ENCODE measurements at places on chromosomes 7 and 10.

DNA sequence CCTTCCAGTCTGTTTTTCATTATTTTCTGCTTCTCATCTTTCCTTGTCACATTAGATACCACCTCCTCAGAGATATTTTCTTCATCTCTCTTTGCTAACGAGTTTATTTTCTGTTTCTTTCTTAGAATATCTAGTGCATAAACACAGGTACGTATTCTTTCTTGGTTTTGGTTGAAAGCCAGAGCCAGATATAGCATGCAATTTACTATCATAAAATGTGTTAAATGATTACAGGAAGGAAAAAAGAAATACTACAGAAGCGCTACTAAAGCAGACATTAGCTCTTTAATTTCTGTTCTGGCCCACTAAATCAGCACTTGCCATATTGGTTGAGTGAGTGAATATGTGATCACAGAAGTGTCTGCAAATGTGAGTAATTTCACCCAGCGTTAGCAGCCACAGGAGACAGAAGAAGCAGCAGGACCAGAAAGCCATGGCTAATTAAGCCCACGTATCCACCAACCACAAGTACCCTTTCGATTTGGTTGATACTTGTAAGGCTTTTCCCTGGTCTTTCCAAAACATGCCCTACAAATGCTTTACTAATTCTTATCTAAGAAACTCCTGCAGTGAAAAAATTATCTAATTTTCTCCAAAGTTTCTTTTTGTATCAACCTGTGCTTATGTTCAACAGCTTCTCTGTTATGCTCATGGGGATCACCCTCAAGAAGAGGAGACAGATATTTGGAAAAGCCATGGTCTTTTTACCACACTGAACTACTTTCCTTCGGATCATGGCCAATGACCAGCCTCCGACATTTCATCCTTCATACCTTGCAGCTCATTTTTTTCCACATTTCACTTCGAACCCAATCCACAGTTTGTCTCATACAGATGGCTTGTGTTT is 23.1 kb upstream of the MACC1 start:
- no peak for DNase-seq

DNA sequence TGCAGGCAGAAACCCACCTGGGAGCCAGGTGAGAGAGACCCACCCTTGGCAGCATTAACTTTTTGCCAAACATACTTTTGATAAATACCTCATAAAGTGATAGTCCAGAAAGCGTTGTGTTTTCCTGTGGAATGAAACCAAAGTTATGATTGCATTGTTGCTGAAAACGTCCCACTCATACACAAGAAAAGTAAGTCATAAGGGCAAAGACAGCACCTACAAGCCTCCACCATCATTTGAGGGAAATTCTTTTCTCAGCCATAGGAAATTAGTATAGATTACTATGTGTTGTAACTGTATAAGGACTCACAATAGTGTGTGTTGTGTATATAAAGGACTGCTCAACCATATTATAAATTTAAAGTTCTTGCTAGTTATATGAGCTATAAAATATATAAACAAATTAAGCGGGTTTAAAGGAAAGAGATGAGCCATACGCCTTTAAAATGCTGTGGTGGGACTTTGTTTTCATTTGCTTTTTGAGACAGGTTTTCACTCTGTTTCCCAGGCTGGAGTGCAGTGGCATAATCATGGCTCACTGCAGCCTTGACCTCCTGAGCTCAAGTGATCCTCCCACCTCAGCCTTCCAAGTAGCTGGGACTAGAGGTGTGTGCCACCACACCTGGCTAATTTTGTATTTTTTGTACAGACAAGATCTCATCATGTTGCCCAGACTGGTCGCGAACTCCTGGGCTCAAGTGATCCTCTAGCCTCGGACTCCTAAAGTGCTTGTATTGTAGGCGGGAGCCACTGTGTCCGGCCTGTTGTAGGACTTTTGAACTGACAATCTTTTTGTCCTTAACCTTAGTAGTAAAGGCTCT is 160.8 kb downstream of the PKD1L1 start:
- no peak for DNase-seq

DNA sequence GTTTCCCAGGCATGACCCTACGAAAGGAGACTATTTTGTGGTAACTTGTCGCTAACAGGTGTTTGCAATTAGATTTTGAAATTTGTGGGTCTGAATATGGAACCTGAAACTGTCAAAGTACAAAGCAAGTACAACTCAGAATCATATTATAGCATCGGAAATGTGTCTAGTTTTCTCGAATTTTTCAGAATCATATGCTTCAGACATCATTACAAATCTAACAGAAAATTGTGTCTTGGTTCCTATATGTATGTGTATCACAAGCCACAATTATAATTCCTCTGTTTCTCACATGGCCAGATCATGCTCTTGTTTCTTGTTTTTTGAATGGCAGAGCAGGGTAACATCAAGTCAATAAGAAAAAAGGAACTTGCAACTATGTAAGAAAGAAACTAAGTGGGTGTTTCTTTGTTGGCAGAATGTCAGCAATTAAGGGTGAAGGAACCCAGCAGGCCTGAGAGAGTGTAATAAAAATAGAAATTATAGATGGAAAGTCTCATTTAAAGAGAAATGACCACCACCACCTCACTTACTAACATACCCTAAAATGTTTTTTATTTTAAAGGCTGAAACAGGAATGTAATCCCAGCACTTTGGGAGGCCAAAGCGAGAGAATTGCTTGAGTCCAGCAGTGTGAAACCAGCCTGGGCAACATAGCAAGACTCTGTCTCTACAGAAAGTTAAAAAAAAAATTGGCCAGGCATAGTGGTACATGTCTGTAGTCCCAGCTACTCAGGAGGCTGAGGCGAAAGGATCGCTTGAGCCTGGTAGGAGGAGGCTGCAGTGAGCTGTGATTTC is 51.3 kb downstream of the PRTFDC1 start:
- no peak for DNase-seq

GRCh38 chr10:102508506-102508905 is 4.7 kb downstream of the SUFU start:
- no peak for DNase-seq

GRCh38 chr10:69756279-69756678 is 45.4 kb upstream of the COL13A1 start:
- no peak for DNase-seq

GRCh38 chr7:31113660-31114059 is 61.6 kb downstream of the ADCYAP1R1 start:
- DNase-seq: no peak

DNA sequence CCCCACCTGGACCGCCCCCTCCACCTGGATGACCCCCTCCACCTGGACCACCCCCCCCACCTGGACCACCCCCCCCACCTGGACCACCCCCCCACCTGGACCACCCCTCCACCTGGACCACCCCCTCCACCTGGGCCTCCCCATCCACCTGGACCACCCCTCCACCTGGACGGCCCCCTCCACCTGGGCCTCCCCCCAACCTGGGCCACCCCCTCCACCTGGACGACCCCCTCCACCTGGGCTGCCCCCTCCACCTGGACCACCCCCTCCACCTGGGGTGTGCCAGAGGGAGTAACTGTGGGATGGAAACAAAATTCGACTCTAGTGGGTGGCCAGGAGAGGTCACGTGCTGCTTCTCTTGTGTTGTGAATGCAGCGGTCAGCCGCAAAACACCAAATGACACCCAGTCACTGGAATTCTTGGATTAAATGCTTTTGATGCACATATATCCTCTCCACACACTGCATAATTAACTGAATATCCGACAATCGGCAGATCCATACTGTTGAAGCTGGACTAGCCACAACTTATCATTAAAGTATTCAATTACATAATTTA is 316.7 kb downstream of the PTPRN2 start:
- no peak for DNase-seq

DNA sequence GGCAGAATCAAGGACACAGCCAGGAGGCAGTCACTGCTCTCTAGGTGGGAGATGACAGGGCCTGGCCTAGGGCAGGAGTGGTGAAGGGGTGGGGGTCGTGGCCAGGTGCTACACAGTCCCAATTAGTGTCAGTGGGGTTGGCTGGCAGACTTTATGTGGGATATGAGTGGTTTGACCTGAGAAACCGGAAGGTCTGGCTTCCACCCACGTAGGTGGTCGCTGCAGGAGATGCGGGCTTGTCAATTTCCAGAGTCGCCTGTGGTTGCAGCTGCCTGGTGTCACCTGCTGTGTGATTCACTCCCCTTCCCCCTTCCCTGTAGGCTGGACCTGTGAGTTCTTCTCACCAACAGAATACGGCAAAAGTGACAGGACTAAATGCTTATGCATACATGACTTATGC is 124.3 kb downstream of the KLF6 start:
- DNase-seq: no peak

- DNase-seq: no peak
Observed at GRCh38 chr10:132230557-132231210, 43.9 kb downstream of the DPYSL4 start.

DNA sequence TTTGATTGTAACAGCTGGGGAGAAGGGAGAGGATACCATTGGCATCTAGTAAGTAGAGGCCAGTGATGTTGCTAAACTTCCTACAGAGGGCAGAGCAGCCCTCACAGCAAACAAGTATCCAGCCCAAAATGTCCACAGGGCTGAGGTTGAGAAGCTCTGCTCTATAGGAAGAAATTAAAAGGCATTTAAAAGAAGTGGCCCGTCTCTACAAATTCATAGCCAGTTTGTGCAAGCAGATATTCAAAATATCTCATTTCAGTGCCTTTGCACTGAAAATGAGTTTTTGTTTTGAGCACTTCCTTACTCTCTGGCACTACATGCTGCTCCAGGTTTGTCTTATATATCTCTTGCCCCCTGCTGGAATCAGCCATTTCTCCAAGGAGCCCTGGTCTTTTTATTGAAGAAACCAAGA is 330.0 kb downstream of the BBS9 start:
- DNase-seq: no peak

DNA sequence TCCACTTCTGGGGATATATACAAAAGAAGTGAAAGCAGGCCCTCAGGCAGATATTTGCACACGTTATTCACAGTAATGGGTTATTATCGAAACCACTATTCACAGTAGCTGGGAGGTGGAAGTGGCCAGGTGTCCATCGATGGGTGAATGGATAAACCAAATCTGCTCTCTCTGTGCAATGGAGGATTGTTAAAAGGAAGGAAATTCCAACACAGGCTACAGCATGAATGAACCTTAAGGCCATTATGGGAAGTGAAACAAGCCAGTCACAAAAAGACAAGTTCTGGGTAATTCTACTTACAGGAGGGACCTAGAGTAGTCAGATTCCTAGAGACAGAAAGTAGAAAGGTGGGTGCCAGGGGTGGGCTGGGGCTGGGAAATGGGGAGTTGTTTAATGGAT is 48.5 kb upstream of the BHLHA15 start:
- DNase-seq: no peak

GRCh38 chr7:130063036-130063435 is 7.3 kb upstream of the KLHDC10 start:
- DNase-seq: peak; percentile 46

- no peak for DNase-seq
Observed at GRCh38 chr10:4784667-4785333, 41.2 kb upstream of the AKR1E2 start.

DNA sequence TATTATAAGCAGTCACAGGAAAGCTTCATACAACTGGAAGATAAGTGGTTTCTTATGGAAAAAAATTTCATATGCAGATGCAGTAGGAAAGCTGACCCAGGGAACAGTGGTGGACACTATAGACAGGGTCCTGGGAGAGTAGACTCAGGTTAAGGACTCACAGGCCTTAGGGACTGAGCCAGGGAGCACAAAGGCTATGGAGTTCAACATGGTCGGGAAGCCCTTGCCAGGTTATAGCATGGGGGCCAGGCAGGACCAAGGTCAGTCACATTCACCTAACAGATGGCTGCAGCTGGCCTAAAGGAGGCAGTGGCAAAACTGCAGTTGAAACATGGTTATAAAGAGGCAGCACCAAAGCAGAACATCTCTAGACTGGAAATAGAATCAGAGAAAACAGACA is 54.9 kb upstream of the UNC5B start:
- DNase-seq: no peak

DNA sequence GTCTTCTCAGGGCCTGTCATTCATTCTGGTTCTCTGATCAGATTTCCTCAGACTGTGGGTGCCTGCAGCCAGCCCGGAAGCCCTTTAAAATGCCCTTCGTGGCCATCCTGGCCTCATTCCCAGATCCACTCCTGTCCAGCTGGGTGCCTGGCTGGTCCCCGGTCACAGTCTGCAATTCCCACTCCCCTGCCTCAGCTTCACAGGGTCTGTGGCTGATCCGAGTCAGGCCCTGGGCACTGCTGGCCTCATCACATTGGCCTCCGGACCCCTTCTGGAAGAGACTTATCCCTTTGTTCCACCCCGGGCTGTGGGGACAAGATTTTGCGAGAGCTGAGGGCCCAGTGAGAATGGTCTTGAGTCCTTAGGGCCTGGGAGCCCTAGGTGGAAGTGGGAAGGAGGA is 12.1 kb downstream of the DOCK1 start:
- no peak for DNase-seq

DNA sequence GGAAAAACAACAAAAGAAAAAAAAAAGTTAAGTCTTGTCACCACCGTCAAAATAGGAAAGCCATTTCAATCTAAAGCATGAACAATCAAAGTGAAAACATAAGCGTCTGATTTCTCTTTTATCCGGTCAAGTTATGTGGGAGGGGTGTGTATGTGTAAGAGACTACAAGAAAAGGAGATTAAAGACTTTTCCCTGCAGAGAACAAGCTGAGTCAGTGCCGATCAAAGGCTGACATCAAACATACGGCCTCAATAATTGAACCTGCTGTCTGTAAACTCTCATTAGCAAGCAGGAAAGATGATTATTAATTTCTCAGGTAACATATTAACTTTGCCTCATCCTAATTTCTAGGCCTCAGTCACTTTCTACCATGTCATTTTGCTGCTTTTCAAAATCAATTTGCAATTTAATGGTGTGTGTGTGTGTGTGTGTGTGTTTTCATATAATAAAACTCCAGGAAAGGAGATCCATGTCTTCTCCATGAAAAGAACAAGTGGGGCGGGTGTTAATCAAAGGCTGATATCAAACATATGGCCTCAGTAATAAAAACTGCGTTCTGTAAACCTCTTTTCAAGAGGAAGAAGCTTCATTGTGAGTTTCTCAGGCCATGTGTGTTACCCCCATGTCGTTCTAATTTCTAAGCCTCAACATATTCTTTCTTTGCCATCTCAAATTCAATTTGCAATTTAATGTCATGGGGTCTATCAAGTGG is 649.1 kb upstream of the SORCS1 start:
- no peak for DNase-seq

- no peak for DNase-seq
Observed at GRCh38 chr7:27156508-27156898, at the start of gene HOXA7. Gene HOXA7 (minus strand): TSS chr7:27156675. CDS start chr7:27156545, 130 bp downstream.

- DNase-seq: no peak
Observed at GRCh38 chr10:13039761-13040160, 38.2 kb upstream of the CCDC3 start.

- no peak for DNase-seq
Observed at GRCh38 chr7:151745706-151746105, 131.2 kb downstream of the PRKAG2 start.

Measured in activated T-helper 9 cell treated with anti-CD3 and anti-CD28 coated beads, Interleukin-2, amount 50 U/mL, for 16 hours (primary cell).